ENCODE measurements at places on chromosomes 4 and X. TPM values are rescaled to one million over a fixed set of nuclear protein-coding genes. Genes with fewer than 3 reads are reported as not detected.

Gene C4orf50
- total RNA-seq: not detected

DNA sequence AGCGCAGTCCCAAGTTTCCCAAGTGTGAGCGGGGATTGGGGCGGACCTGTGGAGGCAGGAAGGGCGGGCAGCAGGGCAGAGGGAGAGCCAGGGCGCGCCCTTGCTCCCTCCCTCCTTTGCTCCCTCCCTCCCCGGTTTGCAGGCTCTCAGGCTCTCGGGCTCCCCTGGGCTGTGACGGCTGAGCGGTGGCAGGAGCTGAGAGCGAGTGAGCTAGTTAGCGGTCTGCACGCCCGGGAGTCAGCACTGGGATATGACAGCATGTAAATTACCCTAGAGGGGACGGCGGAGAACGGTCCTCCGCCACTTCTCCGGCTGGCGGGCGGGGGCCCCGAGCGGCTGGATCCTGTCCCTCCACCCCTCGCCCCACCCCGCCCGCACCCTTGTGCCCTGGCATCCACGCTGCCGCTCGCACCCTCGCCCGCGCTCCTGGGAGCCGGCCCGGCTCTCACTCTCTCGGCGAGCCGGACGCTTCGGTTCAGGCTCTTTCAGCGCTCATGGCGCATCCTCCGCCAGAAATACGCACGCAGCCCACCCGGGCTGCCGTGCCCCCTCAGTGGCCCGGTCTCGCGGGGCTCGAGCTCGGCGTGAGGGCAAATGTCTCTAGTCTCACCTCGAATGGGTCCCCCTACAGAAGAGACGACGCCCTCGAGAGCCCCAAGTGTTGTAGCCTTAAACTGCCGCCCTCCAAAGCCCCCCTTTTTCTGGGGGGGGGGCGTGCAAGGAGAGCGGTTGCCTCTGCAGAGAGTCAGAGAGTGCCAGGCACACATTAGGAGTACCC, at the start of gene TSC22D3:
Gene TSC22D3 (minus strand): TSS at position 54 of the 778 bp plus-strand sequence. CDS start 368 bp downstream, outside the sequence.
- DNase-seq: peak; percentile 60

GRCh38 chr4:807792-808191, 18.1 kb downstream of the CPLX1 start:
- no peak for DNase-seq

DNA sequence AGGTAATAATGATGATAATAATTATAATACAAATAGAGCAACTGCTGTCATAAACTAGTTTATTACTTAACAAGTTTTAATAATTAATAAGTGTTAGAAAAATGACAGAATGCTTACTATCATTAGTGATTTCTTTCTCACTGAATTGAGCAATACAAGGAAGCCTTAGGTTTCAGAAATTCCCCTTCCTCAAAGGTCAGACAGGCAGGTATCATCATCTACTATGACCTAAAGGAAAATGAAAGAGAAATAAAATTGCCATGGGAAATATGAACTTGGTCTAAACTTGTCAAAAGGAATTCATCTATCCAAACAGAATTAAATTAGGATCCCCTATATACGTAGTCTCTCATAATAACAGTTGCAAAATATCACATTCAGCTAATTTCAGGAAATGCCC, 56.3 kb upstream of the SLC7A11 start:
- DNase-seq: no peak

Gene ART3
- not detected for total RNA-seq

GRCh38 chrX:154502989-154503388, 12.6 kb upstream of the SLC10A3 start:
- no peak for DNase-seq

DNA sequence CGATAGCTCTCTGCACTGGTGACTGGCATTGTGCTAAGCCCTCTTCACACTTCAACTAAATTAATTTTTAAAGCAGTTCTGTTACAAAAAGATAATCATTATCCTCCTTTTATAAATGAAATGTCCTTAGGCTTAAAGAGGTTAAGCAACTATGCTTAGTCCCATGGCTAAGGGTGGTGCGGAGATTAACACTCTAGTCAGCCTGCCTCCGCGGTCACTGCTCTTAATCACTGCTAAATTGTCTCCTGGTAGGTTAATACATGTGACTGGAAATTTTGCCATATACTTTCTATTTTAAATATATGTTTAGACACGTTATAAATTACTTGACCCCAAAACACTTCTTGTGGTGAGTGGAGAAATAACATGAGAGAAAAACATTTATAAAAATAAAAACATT, 473.7 kb downstream of the CENPC start:
- no peak for DNase-seq

GRCh38 chrX:103831803-103832544, at the start of gene RAB9B:
TSS of gene RAB9B (minus strand) at chrX:103832257. CDS start at chrX:103825784, 6,473 bp downstream.
- DNase-seq: peak; percentile 18

DNA sequence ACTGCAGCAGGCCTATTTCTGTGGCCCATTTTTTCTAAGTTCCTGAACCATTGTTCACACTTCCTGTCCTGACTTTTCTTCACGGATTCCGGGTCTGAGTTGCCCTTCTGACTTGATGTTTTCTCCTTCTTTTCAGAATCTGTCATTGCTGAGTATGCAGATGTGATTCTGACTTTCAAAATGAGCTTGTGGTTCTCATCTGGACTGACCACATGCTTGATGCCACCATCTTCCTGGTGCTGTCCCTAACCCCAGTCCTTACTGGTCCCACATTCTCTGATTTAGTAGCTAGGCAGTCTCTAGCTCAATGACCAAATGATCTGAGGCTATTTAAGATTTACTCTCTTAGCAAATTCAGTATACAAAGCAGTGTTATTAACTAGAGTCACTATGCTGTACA, 822.3 kb upstream of the TENM3 start:
- DNase-seq: no peak

GRCh38 chr4:157994863-157995262, 178.0 kb downstream of the GASK1B start:
- DNase-seq: peak; percentile 41

Gene HSFX4
- total RNA-seq: not detected

DNA sequence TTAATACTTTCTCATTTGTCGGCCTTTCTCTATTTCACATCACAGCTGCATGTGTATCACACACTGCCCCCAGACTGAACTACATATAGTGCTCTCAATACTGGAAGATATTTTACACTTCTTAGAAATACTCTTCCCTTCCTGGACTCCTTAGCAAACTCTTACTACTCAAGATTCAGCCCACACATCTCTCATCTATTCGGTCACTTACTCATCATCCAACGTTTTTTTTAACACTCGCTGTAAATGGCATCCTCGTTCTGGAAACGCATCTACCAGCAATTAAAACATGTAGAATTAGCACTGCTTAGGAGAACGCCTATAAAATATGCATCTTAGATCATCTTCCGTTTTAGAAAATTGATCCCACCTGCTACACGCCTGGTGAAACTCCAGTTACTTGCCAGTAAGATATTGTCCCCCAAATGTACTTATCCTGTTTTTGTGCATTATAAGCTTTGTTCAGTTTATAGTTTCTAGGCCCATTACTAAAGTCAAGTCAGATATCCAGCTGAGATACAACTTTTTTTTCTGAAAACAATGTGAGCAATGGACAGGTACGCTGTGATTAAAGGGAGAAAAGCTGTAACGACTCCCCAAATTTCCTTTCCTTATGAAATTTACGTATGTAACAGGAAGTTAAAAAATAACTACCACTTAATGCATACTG, 1.0 kb downstream of the LRP2BP start:
- DNase-seq: no peak
